ENCODE measurements at places on chromosomes 3 and 15.
A peak's percentile ranks its signal among the peaks of the same experiment; 100 is the strongest.

GRCh38 chr3:16132928-16133327, 41.6 kb upstream of the GALNT15 start:
- no peak overlapping the region for H3K4me3 ChIP-seq
- H3K27ac ChIP-seq, result no peak overlapping the region
- H3K27me3 ChIP-seq, result no peaks in the 10 kb centered on the region
- peaks cover 10% of the 10 kb centered on the region for H3K36me3 ChIP-seq
- no peak for DNase-seq
- no peaks in the 10 kb centered on the region for H3K4me1 ChIP-seq

DNA sequence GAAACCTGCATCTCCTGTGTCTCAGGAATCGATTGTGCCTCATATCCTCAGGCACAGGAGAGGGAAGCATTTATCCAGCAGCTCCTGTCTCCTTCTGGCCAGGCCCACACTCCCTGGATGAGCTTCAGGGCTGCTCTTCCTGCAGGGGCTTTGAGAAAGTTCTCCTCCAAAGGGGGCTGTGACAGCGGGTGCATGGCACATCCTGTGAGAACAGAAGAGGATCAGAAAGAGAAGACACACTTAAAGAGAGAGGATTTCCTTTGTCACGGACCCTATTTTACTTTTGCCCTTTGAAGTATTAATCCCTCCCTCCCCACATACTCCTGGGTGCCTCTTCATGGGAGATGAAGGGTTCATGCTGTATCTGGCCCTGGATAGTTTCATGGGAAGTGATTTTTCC, 46.0 kb downstream of the MFSD1 start:
- H3K4me3 ChIP-seq, result no peak overlapping the region
- no peaks in the 10 kb centered on the region for H3K27me3 ChIP-seq
- H3K4me1 ChIP-seq, result no peaks in the 10 kb centered on the region
- DNase-seq, result no peak
- no peak overlapping the region for H3K27ac ChIP-seq
- H3K36me3 ChIP-seq, result no peaks in the 10 kb centered on the region

- no peak for DNase-seq
- H3K27ac ChIP-seq, result peak overlapping the region; percentile 33
- no peaks in the 10 kb centered on the region for H3K36me3 ChIP-seq
- H3K4me1 ChIP-seq, result peaks cover 9% of the 10 kb centered on the region
- H3K27me3 ChIP-seq, result peaks cover 5% of the 10 kb centered on the region
Measured at GRCh38 chr3:44128057-44128775, 113.5 kb upstream of the TOPAZ1 start.

DNA sequence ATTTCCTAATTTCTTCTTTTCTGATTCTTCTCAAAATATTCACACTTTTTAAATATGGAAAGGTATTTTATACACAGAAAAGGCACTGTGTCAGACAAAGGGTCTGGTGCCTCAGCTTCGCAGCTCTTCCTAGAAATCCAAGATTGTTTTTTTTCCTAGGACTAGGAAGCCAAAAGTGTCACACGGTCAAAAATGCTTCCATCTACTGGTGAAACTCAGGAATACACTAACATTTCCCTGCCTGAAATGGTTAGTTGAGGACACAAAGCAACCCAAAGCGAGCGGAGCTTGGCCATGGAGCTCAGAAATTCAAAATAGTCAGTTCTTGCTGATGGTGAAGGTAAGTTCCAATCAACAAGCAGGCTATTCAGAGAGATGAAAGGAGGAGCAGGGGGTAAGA, 426.5 kb upstream of the RASGRP1 start:
- H3K4me3 ChIP-seq, result no peak overlapping the region
- no peaks in the 10 kb centered on the region for H3K36me3 ChIP-seq
- no peak for DNase-seq
- no peak overlapping the region for H3K27ac ChIP-seq

DNA sequence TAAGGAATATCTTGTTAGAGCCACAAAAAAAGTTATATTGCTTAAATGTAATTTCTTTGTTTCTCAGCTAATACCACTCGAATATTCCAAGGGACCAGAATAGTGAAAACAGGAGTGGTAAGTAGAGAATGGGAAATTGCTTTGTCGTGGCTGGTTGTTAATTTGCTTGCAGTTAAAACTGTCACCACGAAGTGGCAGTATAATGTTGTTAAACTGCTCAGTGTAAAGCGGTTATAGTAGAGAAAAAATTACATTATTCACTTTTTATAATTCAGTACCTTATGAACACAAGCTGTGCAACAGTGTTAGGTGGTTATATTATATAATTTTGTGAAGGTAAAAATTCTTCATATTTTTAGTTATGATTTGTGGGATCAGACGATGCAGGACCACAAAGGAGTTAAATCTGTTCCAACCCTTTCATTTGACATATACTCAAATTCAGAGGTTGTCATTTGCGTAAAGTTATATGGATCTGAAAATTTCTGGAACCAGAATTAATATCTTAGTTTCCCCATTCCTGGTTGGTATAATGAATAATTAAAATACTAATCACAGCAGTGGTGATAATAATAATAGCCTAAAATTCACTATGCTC, 171.8 kb downstream of the FEZF2 start:
- H3K36me3 ChIP-seq, result no peaks in the 10 kb centered on the region
- no peaks in the 10 kb centered on the region for H3K27me3 ChIP-seq
- no peak overlapping the region for H3K27ac ChIP-seq
